ENCODE measurements at places on chromosomes 7 and 10.

DNA sequence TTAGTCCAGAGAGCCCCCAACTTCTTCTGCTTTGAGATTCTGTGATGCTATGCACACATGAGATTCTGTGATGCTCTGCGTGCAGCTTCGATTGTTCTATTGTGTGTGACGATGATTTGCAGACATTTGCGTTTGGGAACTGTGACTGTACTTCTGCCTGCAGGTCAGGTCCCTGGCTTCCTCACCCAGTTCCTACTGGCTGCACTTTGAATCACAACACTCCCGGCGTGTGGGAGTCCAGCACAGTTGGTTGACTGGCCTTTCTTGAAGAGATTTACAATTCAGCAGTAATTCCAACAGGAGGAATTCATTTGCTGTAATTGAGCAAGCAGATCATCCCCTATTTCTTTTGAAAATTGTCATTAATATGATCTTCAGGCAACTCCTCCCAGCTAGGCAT is 252.2 kb upstream of the YAE1 start:
- no peak for DNase-seq

- no peak for DNase-seq
These were observed 124.8 kb downstream of the CNNM2 start for GRCh38 chr10:103042908-103043307.

DNA sequence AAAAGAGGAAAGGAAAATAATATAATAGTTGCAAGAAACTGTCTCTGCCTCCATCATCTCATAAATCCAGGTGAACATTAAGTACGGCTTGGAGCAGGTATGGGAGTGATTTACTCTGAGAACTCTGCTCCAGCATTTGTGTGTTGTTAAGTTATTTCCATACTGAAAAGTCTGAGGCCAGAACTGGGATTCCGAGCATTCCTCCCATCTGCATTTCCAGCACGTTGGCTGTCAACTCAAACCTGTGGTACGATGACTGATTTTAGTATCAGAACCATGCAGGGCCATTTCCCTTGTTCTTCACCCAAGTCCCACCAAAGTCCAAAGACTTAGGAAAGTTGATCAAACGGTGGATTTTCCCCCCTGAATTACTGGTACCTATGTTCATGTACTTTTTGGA is 104.9 kb downstream of the CREB5 start:
- DNase-seq = no peak

DNA sequence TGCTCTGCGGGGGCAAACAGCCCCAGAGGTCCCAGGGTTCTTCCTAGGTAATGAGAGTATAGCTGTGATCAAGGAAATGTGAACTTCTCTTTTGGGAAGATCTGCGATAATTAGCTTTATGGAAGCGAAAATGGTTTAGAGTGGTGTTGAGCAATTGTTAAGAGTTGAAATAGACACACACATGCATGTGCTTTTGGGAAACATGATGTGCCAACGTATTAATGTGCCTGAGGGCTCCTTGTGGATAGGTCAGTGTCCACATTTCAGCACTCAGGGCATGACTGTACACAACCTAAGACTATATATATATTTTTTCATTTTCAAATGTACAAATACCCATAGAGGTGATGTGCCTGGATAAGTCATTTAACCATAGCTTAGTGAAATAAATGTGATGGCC is 67.0 kb downstream of the GSDME start:
- DNase-seq = no peak

DNA sequence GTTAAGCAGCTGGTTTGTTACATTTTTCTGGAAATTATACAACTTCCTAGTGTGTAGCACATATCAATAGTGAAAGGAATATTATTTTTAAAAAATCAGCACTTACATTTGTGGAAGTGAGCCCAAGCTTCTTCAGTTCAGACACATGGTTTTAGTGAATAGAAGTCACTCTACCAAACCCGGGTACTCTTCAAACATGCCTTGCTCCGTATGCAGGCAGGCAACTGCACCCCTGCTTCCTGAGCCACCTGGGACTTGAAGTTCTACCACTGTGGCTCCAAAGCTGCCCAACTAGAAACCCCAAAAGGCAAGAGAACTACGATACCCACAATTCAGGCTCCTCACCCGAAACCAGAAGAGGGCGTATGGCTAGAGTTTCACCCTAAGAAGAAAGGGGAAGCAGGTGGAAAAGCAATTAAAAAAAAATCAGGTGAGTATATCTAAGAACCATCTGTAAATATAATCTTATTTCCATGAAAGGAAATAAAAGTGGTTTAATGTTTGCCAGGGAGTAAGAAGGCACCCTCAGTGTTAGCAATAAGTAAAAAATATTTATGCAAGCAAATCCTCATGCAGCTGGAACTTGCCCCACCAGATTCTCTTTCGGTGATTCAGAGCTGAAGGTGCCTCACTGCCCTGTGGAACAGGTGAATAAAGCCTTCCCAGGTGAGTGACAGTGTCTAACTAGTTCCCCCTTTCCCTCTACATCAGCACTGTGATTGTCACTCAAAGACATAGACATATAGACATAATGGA is at the start of gene MACC1:
Gene MACC1 (minus strand): TSS at position 192 of the 756 bp plus-strand sequence. CDS start 55,522 bp downstream, outside the sequence.
- DNase-seq = peak; percentile 69

DNA sequence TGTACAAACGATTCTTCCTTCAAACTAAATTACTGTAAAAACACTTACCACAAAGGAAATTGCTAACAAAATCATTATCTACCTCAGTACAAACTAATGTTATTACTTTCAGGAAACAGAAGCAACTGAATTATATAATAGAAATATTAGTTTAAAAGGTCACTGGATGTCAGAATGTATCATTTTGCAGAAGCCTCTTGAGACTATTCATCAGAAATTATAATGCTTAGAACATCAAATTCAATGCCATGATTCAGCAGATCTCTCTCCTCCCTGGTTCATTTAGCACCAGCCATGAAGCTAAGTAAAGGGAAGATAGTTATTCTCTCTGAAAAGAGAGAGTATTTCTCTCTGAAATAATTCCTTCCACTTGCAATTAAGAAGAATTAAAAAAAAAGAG is 223.3 kb downstream of the IMMP2L start:
- no peak for DNase-seq

DNA sequence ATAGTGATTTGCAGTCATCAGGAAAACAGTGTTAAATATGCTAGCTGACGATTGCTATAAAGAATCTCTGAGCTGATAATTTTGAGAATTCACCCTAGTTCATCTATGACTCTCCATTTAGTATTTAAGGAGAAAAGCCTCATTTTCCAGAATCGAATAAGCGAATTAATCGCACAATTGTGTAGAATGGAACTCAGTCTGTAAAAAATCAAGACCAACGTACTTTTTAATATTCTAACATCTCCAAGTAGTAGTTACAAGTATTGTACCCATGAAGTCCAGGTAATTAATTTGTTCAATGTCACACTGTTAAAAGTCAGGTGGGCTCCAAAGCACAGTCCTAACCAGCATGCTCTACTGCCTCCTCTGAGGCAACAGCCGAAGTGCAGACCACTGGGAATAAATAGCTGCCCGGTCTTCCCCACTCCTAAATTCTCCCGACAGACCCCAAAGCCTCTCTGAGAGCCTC is 380 bp upstream of the AGBL3 start:
- DNase-seq = no peak

Measured in NCI-H2107 (cell line).